Heart left ventricle (tissue), 16 donors: ENCODE measurements at places on chromosomes 13 and 19. TPM values are rescaled to one million over a fixed set of nuclear protein-coding genes. Genes with fewer than 3 reads are reported as not detected.

SHISA7 gene
- not detected for total RNA-seq

TMEM91 gene
- 4.9 TPM for total RNA-seq

LRP3 gene
- 18.7 TPM for total RNA-seq

ZNF431 gene
- 10.5 TPM for total RNA-seq

RPS15 gene
- 2,348 TPM for total RNA-seq

- DNase-seq: no peak
These were observed 13.4 kb downstream of the STK11 start for GRCh38 chr19:1218751-1219567.

DNA sequence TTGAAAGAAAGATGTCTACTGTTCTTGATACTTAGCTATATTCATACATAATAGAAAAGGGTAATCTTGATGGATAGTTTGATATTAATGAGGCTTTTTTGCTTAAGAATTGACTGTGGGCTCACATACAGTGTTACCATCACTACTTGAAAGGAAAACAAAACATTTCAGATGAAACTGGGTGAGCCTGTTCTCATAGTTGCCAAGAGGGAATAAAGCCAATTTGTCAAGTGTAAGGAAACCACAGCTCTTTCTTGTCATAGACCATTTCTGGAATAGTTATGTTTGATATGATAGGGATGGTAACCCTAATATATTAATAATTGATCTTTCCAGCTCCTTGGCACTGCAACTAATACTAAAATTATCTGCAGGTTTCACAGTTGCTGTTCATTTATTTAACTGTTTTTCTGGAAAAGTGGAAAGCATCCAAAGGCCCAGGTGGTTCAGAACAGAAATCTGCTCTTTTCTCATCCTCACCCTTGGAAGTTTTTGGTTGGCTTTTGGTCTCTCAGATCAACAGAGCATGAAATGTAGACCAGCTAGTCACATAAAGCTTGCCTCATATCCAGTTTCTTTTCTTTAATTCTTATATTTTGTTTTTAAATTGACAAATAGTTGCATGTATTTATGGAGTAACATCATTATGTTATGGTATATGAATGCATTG, 43.2 kb downstream of the ARHGEF7 start:
- DNase-seq: no peak

DNA sequence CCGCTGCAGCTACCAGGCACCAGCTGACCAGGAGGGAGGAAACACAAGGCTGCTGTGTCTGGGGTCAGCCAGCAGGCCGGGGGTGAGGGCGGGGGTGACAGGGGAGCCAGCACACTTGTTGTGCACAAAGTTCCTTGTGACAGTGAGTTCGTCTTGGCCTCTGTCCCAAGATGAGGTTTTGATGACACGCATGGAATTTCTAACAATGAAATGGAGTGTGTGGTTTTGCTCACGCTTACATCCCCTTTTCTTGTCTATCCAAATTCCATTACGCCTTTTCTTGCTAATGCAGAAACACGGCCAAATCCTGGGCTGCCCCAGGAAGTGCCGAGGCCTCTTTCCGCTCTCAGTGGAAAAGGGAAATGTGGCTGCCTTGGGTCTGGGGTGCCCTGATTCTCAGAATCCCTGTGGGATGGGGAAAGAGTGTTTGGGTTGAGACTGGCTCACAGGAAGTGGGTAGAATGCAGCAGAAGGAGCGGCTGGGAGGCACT, 73.8 kb downstream of the GADD45B start:
- peak; percentile 84 for DNase-seq

GRCh38 chr13:99916366-99917103, 55.0 kb downstream of the ZIC5 start:
- no peak for DNase-seq

- no peak for DNase-seq
These were observed 509.5 kb downstream of the GPC6 start for GRCh38 chr13:93736081-93736480.

DNA sequence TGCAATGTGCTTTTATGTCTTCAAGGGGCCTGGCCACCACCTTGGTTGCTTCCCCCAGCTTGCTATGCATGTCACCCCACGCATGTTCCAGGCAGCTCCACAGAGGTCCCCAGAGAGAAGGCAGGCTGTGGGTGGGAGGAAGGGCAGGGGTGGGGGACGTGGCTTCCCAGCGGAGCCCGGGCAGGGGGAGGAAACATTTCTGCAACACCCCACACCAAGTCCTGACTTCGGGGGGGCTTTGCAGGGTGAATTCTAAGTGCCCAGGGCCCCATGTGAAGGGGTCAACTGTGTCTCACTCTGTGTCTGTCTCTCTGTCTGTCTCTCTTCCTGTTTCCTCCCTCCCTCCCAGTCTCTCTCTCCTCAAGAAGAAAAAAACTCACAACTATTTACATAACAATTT, 39.6 kb downstream of the LTBP4 start:
- DNase-seq: no peak

GRCh38 chr13:66180836-66181235, 1049.3 kb downstream of the PCDH9 start:
- DNase-seq: no peak

- no peak for DNase-seq
These were observed 35.1 kb downstream of the ZFR2 start for GRCh38 chr19:3833578-3834348.

DNA sequence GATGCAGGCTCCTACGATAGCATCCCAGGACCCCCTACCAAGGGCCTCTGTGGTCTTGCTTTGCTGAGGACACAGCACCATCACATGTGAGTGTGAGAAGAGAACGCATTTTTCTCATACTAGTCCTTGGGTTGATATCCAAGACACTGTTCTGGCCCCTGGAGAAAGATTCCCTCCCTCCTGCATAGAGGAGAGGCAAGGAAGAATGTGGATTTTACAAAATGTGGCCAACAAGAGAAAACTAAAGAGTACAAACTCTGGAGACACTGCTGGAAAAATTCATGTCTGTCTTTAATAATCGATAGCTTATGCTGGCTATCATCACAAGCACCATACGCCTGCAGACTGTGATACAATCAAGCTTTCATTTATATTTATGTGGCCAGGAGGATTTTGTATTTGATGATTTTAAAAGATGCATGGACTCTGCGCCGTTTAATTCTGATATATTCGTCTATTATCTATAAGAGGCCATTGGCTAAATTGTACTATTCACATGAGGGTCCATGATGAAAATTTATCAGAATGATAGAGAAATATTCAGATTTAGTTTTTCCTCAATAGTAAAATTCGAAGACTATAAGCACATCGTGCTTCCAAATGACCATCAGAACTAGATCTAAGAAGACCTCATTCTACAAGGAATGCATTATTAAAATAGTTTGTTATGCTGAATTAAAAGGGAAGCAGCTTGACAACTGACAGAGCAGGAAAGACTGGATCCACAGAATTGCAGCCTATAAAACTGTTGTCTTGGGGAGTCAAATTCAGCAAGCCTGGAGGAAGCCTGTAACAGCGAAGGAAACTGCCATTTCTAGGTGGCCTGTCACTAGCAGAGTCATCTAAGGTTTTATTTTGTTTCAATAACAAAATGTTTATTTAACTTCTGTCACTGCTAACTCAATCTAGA, 578.7 kb downstream of the DIAPH3 start:
- DNase-seq: no peak

GRCh38 chr19:43028866-43029265, 2.6 kb upstream of the PSG11 start:
- no peak for DNase-seq

GRCh38 chr13:75670496-75670895, 34.4 kb downstream of the LMO7 start:
- DNase-seq: no peak

GRCh38 chr13:39968646-39969475, 313.4 kb downstream of the COG6 start:
- no peak for DNase-seq

DNA sequence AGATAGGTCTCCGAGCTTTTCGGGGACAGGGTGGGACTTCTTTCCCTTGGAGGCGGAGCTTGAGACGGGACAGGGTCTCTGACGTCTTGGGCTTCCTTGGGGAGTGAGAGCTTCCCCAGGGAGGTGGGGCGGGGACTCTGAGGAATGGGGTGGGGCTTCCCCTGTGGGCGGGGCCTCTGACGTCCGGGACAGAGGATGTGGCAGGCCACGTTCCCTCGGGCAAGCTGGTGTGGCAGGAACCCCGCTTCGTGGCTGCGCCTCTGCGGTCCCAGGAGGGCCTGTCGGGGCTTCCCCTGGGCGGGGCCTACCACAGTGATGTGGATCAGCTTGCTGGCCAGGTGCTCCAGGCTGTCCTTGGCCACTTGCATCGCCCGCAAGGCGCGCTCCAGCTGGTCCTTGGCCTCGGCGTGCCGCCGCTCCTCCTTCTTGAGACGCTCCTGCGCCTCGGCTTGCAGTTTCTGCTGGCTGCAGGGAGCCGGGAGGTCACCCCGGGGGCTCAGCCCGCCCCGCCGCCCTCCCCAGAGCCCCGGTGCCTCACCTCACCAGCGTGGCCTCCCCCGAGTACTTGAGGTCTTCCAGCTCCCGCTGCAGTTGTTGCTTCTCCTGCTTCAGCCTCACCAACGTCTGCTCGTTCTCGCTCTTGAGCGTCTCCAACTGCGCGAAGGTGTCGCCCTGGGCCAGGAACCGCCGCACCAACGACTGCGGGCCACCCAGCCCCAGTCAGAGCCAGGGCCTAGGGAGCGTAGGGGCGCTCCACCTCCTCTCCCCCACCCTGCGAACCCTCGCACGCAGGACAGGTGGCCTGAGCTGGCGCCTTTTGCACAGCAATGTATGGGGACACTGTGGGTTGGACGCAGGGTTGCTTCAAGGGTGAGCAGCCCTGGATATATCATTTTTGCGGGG, 3.3 kb upstream of the RGL3 start:
- peak; percentile 78 for DNase-seq

GRCh38 chr13:110343241-110343865, 36.3 kb downstream of the COL4A2 start:
- DNase-seq: peak; percentile 23

DNA sequence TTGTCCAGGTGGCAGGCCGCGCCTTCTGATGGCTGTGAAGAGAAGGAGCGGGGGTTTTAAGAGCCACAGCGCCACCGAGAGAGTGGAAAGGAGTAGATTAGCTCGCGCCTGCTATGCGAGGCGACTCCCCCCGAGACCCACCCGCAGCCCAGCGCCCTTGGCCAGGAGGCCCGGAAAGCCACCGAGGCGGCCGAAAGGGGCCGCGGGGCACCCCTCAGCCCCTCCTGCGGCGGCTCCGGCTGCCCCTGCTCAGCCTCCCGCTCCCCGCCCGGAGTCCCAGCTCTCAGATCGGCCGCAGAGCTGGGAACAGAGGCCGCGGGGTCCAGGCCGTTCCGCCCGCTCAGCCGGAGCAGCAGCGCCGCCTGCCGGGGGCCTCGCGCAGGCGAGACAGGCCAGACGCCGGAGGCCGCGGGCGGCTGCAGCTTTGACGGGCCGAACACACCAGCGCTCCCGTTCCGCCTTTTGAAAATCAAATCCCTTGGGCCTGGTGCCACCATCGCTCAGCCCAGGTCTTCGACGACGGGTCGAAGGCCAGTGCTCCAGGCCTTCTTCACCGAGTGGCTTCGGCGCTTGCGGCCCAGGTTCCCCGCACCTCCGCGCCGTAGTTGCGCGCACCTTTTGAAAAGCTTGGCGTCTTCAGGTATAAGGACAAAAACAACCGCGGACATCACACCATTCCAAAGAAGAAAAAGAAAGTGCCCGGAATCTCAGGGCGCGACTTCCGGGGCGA, 15.3 kb downstream of the CDX2 start:
- peak; percentile 84 for DNase-seq

DNA sequence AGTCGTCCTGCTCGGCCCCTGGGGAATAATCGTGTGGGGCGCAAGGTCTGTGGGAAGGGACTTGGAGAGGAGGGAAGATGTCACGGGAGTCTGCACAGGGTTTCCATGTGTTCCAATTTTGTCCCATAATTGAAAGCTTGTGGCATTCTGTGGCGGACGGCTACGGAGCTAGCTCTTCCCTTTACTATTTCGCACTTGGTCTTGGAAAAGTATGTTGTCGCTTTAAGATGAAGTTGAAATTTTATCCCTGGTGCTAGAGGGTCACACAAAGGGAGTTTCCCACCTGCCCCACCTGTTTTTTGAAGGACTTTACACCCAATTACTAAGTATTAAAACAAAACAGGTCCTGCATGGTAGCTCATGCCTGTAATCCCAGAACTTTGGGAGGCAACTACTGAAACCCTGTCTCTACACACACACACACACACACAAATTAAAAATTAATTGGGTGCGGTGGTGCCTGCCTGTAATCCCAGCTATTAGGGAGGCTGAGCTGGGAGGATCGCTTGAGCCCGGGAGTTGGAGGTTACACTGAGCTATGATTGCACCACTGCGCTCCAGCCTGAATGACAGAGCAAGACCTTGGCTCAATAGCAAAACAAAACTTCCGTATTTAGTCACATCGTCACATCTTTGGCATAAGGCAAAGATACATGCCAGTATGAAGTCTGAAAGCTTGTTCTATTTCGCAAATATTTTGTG, 967 bp upstream of the TPT1 start:
- peak; percentile 54 for DNase-seq

- DNase-seq: no peak
These were observed 57.4 kb upstream of the RCBTB2 start for GRCh38 chr13:48590141-48590901.
